ENCODE measurements at places on chromosomes 2 and 18. TPM values are rescaled to one million over a fixed set of nuclear protein-coding genes. Genes with fewer than 3 reads are reported as not detected.

DNA sequence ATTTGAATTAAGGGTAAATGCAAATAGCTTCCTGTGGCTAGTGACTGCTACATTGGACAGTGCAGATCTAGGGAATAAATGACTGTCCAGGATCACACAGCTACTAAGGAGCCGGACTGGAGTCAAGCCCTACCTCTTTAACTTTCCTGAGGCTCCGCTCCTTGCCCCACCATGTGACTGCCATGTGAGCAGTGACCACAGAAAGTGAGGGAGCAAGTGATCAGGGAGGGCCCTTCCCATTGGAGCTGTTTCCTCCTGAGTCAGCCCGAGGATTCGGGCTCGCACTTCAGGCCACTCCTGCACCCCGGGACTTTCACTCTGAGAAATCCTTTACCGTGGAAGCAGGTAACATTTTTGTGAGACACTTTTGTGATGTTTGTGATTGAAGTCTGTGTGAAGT is 198.0 kb downstream of the ANKRD30B start:
- no peak for DNase-seq

- no peak for DNase-seq
Observed at GRCh38 chr2:201919308-201919634, 112.9 kb downstream of the CDK15 start.

GRCh38 chr2:125643585-125643984 is 1012.4 kb upstream of the GYPC start:
- no peak for DNase-seq

Gene COLEC12
- polyA plus RNA-seq: 30.4 TPM

Gene PLGLB1
- 9.2 TPM for polyA plus RNA-seq

DNA sequence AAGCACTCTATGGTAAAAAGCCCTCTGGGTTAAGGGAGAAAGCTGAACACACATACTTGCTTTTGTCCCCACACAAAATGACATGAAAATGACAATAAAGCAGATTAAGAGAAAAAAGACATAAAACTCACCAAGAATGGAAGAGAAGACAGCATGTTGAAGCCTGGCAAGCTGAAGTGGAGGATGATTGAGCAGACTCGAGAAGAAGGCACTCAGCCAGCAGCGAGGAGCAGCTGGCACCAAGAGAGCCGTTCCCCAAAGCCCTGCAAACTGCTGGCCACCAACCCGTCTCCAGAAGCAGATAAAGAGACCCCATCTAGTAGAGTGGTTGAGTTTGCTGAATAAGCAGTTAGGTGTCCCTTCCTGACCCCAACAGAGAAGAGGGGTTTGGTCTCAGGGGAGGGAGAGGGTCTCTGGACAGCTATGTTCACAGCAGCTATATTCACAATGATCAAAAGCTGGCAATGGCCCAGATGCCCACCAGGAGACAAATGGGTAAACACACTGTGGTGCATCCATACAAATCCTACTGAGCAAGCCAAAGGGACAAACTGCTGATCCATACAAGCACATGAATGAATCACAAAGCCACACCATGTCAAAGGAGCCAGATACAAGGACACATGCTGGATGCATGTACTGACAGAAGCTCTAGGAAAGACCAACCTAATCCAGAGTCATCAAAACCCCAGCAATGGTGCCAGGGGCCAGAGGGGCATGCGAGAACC is 36.9 kb downstream of the FAM168B start:
- DNase-seq: no peak

Gene IL1R2
- 0.75 TPM for polyA plus RNA-seq

DNA sequence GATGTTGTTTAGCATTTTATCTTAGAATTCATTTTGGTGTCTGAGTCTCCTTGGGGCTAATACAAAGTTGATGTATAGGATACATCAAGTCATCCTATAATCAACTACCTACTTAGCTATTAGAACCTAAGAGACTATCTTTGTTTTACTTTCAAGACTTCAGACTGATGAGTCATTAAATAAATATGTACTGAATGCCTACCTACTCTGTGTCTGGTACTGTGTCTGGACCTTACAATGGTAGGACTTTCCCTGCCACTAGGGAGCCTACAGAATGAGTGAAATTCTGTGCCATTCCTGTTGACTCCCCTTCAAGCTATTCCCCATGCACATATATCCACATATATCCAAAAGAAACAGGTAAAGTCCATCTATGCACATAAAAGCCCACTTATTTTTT is 114.5 kb downstream of the ERBB4 start:
- DNase-seq: no peak

- no peak for DNase-seq
Observed at GRCh38 chr2:37549598-37549997, 121.8 kb downstream of the CDC42EP3 start.

DNA sequence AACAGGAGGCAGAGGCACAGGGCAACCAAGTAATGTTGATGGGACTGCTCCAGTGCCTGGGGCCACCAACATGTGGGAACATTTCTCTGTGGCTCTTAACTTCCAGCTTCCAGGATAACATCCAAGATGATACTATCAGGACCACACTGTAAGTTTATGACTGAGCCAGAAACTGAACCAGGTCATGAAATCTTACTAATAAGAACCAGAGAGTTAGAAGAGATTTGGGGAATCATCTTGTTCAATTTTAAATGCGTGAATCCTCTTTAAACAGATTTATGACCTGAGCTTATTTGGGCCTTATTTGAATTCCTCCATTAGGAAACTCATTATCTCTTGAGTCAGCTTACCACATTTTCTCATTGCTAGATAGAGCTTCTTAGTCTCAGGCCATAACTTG is 45.0 kb downstream of the MAP2 start:
- no peak for DNase-seq

- DNase-seq: no peak
Observed at GRCh38 chr18:24089076-24089475, 49.8 kb upstream of the CABYR start.

Gene PUS10
- polyA plus RNA-seq: 11.9 TPM

Gene GRB14
- polyA plus RNA-seq: 59.6 TPM

Gene MSTN
- 2.1 TPM for polyA plus RNA-seq

Gene DAW1
- 0.68 TPM for polyA plus RNA-seq

Gene SERPINB12
- polyA plus RNA-seq: not detected

Gene G6PC2
- polyA plus RNA-seq: not detected

Gene PROKR1
- polyA plus RNA-seq: 0.32 TPM

GRCh38 chr18:78871618-78872017 is 108.0 kb upstream of the SALL3 start:
- DNase-seq: no peak

DNA sequence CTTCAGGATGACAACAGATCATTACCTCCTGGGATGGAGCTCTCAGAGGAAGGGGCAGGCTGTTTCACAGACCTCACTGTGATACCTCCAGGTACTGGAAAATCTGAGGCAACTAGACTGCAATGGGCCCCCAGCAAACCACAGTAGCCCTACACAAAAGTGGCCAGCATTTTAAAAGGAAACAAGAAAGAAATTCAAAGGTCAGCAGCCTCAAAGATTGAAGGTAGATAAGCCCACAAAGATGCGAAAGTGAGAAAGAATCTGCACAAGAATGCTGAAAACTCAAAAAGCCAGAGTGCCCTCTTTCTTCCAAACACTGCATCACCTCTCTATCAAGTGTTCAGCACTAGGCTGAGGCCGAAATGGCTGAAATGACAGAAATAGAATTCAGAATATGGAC is 499.5 kb upstream of the CHAC2 start:
- no peak for DNase-seq

Gene CUL3
- 139 TPM for polyA plus RNA-seq

GRCh38 chr2:98335271-98335670 is 11.0 kb upstream of the CNGA3 start:
- no peak for DNase-seq

Gene ABCG5
- polyA plus RNA-seq: 0.50 TPM

Gene RETSAT
- 25.2 TPM for polyA plus RNA-seq

- no peak for DNase-seq
Observed at GRCh38 chr2:148586522-148587128, 57.9 kb upstream of the EPC2 start.

DNA sequence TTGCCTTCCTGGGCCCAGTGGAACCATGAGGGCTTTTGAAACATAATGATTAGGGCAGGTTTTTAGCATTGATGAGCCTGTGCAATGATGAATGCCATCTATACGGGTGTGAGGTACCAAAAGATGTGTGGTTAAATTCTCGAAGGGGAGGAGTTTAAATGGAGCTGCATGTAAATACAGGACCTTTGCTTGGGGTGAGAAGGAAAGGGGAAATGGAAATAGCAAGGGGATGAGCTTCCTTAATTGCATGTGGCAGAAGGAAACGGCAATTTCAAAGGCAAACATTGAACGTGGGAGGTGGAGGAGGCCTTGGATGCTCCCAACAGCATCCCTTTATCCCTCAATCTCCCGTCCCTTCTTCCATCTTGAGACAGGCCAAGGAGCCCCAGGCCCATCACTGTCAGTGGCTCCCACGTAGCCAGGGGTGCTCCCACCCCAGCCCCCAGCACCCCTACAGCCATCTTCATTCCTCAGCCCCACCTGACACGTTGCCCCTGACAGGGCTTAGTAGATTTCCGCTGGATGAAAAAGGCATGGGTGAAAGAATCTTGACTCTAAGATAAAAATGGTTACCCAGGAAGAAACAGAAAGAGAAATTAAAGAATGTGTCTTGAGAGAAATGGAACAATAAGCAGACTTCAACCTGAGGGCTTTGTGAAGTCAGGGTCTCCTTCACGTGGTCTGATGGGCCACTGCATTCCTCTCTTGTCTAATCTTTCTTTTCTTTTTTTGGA is 32.5 kb downstream of the INPP5D start:
- no peak for DNase-seq

Gene HOXD1
- 6.9 TPM for polyA plus RNA-seq

Gene EFEMP1
- 91.9 TPM for polyA plus RNA-seq

DNA sequence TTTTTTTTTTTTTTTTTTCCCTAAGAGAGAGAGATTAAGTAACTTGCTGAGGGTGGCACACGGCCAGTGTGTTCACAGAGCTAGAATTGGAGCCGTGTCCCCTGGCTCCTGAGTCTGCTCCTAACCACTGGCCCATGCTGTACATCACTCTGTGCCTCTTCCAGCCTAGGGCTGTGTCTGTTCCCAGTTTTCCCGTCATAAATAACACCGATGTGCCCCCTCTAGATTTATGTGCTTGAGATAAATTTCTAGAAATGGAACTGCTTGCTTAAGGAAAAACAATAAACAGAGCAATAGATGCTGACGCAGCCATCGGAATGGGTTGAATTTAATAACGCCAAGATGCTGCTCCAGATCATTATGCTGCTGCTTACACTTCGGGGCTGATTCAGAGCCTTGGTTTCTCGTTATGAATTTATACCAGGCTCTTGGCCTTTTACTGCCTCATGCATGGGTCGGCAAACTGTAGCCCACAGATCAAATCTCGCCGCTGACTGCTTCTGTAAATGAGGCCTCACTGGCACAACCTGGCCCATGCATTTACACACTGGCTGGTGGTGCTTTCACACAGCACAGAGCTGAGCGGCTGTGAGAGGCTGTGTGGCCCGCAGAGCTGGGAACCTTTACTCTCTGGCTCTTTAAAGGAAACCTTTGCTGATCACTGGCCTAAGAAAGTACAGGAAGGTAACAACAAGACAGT is 58.1 kb downstream of the NDUFA10 start:
- DNase-seq: no peak
